Stimulated activated CD8-positive, alpha-beta memory T cell treated with anti-CD3 and anti-CD28 coated beads, Interleukin-7, amount 100 ng/mL, for 1 hour (primary cell): ENCODE measurements at places on chromosomes 12 and 14.

DNA sequence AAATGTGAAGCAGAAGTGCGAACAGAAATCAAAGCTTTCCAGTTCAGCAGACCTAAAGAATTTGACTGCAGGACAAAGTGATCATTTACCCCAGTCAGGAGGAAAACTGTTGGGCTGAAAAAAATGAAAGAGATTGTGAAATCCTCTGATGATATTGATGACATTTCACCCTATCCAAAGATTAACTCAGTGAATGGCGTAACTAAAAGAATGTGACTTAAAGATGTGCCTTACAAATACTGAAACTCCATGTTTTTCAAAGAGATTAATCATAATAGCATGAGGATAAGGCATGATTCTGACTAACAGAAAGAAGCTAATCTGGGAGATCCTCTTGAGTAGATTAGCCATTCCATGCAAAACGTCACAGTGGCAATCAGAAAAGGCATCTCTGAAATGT, 225.6 kb downstream of the DUSP6 start:
- no peak for DNase-seq

DNA sequence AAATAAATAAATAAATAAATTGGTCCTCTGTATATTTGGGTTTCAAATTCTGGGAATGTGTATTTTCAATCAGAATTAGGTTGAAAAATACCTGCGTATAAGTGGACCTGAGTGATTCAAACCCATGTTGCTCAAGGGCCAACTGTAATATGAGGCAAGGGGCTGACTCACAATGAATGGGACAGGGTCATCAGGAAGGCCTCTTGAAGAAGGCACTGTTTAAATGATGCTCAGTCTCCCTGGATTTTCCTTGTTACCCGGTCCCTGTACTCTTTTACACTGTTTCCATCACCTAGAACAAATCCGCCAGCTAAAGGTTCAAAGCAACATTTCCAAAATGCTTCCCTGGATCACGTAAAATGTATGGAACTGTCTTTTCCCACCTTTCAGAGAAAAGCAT, 3.8 kb downstream of the PSMB5 start:
- DNase-seq = no peak

- no peak for DNase-seq
These were observed 175.8 kb downstream of the ETV6 start for GRCh38 chr12:11825278-11825677.

- DNase-seq = no peak
These were observed 1036.2 kb upstream of the FLRT2 start for GRCh38 chr14:84493779-84494178.

DNA sequence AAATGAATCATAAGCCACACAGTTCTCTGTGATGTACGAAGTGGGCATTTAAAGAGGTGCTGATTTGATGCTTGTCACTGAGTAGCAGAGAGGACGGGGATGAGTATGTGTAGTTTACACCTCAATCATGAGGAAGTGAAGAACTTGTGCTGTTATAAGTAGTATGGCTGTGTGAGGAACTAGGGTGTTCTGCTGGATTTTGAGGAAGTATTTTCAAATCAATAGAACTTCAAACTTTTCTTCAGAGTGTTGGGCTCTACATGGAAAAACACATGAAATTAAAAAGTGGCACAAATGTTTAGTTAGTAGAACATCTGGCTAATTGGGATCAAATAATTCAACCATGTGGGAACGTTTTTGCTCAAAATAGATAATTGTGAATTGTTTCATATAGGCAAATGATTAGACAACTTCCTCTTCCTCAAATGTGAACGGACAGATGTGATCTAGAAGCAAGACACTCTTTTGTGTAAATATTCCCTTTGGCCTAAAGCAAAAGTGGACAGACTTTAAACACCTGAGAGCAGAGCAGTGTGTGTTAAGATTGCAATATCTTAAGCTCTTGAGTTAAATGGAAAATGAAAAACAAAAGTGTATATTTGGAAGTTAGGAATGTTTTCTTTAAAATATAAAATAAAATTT, 168.5 kb downstream of the NAV3 start:
- no peak for DNase-seq

GRCh38 chr12:52147367-52147963, 44.3 kb downstream of the KRT80 start:
- no peak for DNase-seq

GRCh38 chr12:53252349-53252916, 15.7 kb upstream of the ESPL1 start:
- no peak for DNase-seq

- DNase-seq = no peak
These were observed 76.1 kb downstream of the LRIG3 start for GRCh38 chr12:58844161-58844560.

GRCh38 chr12:122080149-122081082, 1.9 kb downstream of the MLXIP start:
- no peak for DNase-seq

GRCh38 chr14:97724265-97724731, 927.1 kb downstream of the VRK1 start:
- DNase-seq = no peak

DNA sequence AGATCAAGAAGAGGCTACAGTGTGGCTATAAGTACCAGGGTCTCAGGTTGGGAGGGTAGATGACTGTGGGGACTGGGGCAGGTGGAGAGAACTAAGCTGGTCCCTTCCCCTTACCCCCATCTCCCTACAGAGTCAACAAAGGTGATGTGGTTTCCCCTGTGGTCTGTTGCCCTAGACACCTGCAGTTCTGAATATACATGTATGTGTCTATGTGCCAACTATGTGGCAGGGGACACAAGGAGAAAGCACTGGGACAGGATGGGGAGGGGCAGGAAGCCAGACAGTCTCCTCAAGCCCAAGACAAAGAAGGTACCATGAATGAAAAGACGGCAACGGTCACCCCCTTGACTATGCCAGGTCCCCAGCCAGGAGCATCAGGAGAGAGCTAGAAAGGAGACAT, 4.5 kb upstream of the HDAC7 start:
- no peak for DNase-seq

DNA sequence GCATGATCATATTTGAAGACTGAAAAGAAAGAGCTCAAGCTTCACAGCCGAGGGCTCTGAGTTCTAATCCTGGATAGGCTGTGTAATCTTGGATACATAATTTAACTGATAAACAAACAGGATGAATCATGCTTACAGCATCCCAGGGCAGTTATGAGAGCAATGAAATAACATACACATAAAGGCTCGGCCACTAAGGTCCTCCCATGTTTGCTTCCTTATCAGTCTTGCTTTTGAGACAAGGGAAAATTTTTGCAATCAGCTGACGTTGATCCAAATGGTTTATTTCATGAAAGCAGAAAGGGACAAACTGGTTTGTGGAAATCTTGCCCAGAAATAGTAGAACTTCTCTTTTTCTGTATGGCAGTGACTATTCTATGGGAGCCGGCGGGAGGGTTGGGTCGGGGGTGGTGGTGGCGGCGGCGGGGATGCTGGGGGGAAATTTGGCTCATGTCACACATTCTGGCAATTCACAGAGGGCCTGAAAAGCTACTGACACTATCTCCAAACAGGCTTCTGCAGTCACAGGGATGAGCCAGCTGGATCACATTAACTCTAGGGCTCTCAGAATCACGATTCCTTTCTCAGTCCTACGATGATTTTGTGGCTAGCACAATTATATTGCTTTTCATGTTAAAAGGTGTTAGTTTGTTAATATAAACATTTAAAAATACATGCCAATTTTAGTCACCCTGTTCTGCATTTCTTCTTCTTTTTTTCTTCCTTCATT, 124.5 kb downstream of the SLC8A3 start:
- no peak for DNase-seq

DNA sequence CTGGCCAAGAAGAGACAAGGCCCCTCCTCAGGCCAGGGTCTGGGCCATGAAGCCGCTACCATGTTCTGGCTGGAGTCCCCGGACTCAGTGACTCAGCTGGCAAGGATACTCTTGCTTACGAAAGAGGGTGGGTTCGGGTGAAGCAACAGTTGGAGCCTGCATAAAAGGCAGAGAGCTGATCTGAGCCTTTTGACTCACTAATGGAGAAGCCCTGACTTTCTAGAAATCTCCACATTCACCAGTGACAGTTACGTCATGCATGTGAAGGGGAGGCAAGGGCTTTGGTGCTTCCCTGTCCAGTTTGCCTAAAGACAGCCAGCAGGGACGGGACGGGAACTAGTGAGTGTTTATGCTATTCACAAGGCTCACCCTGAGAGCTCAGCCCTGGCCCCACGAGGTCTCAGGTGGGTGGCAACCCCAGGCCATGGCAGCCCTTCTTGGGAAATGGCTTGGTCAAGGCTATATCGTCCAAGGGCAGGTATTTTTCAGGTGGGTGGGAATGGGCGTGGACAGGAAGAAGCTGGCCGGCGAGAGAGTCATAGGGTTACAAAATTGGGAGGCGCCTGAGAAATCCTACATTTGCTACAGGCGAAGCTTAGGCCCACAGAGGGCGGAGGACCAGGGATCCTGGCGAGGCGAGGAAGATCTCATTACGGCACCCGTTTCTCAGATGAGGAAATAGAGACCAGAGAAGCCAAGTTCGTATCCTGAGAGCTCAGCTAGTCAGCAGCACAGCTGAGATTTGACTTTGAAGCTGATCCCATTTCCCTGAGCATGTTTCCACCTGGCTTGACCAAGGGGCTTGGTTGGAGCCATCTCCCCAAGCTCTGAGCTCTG, 314.6 kb downstream of the BCL11B start:
- DNase-seq = no peak

GRCh38 chr12:400828-401227, 616 bp upstream of the CCDC77 start:
- DNase-seq = no peak

- no peak for DNase-seq
These were observed 47.3 kb upstream of the PAWR start for GRCh38 chr12:79737875-79738718.

- DNase-seq = no peak
These were observed 124.8 kb upstream of the MAP1LC3B2 start for GRCh38 chr12:116434155-116435011.

DNA sequence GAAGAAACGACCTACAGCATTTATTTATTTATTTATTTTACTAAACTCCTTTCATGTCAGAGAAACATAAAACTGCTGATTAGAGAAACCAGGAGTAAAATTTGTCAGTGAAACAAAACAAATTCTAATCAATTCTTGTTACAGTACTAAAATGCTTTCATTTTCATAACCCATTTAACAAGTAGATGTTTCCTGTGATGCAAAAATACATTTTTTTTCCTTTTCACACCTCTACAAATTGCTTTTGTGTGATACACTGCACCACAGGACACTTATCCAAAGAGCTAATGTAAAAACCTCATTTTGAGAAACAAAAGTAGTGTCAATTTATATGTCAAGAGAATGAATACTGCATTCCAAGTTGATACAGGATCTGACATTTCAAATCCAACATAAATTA, 155.1 kb downstream of the SYT1 start:
- no peak for DNase-seq

DNA sequence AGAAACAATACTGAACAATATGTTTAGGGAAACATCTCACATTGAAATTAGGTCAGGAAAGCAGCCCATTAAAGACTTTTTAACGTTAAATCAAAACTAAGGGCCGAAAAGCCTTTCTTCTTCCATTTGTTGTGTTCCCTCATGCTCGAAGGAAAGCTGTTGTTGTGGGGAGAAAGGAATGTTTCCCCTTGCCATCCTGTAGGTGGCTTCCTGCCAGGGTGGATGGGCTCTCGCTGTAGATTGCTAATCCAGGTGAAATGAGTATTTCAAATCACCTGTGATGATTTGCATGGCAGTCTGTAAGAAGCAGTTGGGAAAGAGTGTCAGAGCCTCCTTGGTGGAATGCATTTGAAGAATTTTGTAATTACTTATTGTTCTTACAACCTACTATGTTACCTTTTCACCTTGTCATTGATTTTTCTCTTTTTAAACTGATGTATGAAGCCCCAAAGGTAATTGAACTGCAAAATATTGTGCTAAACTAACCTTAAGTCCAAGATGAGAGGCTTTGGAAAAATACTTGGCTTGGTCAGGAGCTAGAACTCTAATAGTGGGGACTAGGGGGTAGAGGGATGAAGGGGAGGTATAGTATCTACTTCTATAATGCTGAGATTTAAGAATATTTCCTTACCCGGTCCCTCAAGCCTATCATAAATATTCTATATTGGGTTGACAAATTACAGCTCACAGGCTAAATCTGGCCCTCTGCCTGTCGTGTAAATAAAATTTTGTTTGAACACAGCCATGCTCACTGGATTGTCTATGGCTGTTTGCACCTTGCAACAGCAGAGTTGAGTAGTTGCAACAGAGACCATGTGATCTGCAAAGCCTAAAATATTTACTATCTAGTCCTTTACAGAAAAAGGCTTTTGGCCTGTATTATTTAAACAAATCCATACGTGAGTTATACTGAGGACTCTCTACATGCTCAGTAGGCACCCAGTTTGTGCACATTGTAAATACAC, 7.7 kb upstream of the DCP1B start:
- no peak for DNase-seq

- no peak for DNase-seq
These were observed 38.6 kb downstream of the MGST1 start for GRCh38 chr12:16385782-16386646.
